HS-5 (cell line): ENCODE measurements at places on chromosomes 11 and 22.

- DNase-seq: no peak
These were observed 1024.3 kb downstream of the BRD1 start for GRCh38 chr22:48803171-48803947.

DNA sequence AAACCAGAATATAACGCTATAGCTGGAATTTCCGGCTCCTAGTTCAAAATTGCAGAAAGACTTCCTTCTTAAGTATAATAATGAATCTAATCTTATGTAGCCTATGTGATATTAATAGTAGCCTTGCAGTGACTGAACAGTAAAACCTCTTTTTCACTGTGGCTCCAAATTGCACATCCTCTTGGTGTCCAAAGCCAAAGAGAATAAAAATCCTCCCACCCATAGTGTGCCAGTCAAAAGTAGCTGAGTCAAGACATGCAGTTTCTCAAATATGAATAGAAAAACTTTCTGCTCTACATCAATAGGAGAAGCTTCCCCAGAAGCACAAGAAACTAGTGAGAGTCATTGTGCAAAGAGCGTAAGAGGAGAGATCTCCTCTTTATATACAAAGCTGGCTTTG is 76.0 kb upstream of the PICALM start:
- no peak for DNase-seq

DNA sequence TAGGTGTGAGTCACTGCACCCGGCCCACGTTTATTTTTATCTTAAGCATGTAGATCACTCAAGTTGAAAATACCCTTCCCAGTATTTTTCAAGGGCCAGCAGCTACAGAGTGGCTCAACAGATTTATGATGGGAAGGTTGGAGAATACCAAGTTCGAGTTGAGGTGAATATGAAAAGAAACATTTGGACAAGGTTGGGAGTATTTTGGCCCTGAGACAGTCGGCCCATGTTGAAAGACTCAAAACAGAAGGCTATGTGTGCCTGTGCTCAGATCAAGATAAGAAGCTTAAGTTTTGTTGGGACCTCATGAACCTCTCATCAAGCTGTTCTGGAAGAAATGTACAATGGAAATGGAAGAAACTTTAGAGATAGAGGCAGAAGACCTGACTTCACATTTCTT is 199.1 kb downstream of the DBX1 start:
- DNase-seq: no peak

DNA sequence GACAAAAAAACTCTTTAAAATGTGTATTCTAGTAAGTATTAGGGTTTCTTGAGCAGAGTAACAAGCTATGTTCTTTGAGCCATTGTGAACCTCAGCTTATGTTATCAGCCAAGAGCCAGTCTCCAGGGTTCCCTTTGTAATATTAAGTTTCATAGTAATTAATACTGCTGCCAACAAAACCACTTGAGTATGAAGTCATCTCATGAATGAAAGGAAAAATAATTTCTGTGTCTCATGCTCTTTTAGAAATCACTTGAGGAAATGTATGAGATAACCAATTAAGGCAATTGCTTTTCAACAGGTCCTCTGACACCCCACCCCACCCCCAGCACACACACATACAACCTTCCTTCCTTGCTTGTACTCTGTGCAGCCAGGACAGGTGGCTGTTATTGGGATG is 59.9 kb downstream of the BBOX1 start:
- DNase-seq: no peak

DNA sequence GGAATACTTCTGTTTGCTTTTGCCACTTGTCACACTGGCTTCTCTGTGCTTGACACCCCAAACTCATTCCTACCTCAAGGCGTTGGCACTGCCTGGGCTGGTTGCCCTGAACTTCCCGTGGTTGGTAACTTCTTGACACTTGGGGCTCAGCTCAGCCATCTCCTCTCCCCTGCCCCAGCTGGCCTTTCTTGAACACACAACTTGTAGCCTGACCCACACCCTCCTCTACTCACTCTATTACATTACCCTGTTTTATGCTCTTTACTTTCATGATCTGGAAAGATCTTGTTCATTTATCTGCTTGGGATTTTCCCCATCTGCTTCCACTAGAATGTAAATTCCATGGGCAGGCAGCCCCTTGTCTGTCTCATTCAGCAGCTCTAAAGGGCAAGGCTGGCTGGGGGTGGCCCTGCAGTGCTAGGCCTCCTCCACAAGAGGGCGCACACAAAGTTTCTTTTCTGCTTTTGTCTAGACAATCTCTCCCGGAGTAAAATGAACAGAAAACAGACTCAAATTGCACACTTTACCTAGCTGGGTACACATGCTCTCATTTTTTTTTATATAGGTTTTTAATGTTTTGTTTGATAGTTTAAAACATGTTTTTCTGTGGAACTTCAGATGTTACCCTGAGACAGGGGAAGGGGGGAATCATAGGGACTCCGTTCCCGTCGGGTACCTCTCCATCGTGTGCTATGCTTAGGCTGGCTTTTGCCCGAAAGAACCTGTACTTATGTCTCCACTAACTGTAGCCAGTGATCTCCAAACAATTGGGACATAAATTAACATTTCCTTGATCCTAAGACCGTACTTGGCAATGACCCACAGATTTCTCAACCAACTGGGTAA is 16.4 kb upstream of the MRGPRX2 start:
- no peak for DNase-seq

- no peak for DNase-seq
These were observed 8.8 kb downstream of the TOLLIP start for GRCh38 chr11:1300569-1301187.

- DNase-seq: no peak
These were observed 36.9 kb downstream of the GRAMD4 start for GRCh38 chr22:46656856-46657654.

GRCh38 chr11:116791002-116791812 is 472 bp downstream of the APOA5 start:
- DNase-seq: no peak

- DNase-seq: no peak
These were observed 81.5 kb downstream of the FBLN1 start for GRCh38 chr22:45584121-45584570.

- peak; percentile 10 for DNase-seq
These were observed 130.1 kb downstream of the SOX6 start for GRCh38 chr11:16226245-16226644.

DNA sequence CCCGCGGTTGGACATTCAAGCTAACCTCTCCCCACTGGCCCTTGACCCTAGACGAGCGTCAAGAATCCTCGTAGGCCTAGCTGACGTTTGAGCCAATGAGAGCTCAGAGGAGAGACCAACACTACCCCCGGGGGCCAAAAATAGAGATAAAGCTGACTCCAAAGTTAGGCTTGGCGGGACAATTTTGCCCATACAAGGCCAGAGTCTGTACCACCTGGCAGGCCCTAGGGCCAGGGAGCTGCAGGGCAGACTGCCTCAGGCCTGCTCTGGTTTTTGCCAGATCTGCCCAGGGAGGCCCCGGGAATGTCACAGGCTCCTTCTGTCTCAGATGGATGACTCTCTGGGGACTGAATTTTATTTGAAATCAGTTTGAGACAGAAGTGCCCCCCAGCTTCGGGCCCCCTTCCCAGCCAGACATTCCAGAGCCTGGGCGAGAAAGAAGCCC is 40.8 kb upstream of the ACCSL start:
- DNase-seq: no peak

DNA sequence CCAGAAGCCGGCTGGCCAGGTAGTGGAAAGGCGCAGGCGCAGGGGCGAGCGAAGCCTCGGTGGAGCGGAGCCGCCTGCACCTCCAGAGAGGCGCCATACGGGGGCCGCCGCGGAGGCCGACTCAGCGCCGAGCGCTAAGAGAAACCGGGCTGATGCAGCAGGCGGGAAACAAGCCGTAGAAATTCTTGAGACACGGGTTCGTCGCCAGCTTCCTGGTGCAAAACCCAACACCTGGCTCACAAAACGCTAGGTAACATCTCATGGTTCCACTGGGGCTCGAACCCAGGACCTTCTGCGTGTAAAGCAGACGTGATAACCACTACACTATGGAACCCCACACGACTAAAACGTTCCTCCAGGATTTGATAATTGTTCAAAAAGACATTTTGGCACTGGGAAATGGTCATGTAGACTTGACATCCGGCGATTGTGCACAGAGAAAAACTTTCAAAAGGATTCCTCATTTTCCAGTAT is 39.1 kb downstream of the OR4D9 start:
- peak; percentile 99 for DNase-seq

GRCh38 chr22:20159076-20159475 is 8.2 kb upstream of the CCDC188 start:
- DNase-seq: no peak

GRCh38 chr11:47860536-47860935 is 12.4 kb upstream of the NUP160 start:
- no peak for DNase-seq

DNA sequence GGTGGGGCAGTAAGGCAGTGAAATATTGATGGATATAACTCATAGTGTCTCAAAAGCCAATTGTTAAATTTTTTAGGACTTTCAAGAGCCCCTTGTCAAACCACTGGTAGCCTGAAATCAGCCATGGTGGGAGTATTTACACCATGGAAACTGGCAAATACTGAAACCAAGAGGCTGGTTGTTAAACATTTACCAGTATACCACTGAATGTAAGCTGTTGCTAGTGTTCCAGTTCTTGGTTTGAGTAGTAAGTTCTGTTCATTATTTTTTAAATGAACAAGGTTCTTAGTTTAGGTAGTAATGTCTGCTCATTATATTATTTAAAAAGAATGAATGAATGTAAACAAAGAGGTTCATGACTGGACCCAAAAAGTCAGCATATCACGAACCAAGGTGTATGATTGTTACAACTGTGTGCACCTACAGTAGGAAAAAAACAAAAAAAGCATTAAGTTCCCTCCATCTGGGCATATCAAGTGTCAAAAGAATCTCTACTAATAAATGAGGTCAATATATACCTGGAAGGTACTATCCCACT is 4.5 kb upstream of the EIF3F start:
- no peak for DNase-seq

- DNase-seq: no peak
These were observed at the start of gene SCGB1D2 for GRCh38 chr11:62242021-62242420. SCGB1D2 (plus strand) TSS chr11:62242239; CDS start chr11:62242308, 69 bp downstream.

GRCh38 chr11:37390576-37391083 is 792.6 kb upstream of the RAG2 start:
- DNase-seq: no peak

DNA sequence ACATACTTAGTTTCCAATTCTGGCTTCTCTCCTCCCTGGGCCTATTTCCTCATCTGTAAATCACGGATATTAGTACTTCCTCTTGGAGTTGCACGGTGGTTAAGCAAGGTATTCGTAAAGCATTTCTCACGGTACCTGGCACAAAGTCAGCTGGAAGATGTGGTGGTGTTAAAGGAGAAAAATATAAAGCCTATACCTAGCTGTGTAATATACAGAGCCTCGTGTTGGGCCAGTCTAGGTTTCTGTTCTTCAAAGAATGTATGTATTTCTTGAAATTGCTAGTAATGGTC is 47.2 kb downstream of the DBX1 start:
- DNase-seq: no peak
